ENCODE measurements at places on chromosomes 2 and 18. TPM values are rescaled to one million over a fixed set of nuclear protein-coding genes. Genes with fewer than 3 reads are reported as not detected.

MAL gene
- total RNA-seq: 4.8 TPM

GRCh38 chr2:214050731-214051130 is 360.1 kb upstream of the VWC2L start:
- DNase-seq: no peak

DNA sequence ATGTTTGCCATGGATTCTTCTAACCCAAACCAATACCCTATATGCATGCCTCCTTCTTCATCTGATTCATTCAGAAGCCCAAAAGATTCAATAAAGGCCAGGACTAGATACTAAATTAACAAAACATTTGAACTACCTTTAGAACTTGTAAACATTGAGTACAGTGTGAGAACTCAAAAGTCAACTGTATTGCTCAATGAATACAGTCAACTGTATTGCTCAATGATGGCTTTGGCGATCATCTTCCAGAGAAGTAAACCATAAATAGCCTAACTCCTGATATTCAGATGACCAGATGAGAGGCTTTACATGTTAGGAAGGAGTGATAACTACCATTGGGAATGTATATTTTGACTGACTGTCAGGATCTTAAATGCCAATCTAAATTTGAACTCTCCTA is 206.5 kb upstream of the ITGA4 start:
- DNase-seq: no peak

DNA sequence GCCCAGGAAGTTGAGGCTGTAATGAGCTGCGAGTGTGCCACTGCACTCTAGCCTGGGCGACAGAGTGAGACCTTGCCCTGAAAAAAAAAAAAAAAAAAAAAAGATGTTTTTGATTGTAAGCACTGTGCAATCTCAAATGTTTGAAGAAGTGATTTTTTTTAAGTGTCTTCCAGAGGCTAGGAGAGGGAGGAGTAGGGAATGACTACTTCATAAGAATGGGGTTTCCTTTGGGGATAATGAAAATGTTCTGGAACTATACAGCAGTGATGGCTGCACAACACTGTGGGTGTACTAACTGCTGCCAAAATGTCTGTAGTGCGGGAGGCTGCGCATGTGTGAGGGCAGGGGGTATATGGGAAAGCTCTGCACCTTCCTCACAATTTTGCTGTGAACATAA is 83.7 kb downstream of the MCFD2 start:
- DNase-seq: no peak

DNA sequence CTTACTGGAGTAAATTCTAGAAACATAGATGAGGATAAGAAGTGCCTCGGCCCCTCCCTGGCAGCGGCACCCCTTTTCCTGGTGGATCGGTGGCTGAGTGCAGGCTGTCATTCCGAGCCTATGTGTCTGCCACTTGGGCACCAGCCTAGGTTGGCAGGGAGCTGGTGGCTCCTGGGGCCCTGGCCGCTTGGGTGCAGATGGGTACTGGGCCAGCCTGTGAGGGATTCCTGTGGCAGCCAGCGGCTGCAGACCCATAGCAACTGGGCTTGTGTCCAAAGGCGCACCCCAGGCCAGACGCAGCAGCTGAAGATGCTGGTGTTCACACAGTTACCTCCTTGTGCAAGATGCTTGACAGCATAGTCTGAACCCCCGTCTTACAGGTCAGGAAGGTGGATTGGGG is 2.8 kb downstream of the SNORC start:
- no peak for DNase-seq

DNA sequence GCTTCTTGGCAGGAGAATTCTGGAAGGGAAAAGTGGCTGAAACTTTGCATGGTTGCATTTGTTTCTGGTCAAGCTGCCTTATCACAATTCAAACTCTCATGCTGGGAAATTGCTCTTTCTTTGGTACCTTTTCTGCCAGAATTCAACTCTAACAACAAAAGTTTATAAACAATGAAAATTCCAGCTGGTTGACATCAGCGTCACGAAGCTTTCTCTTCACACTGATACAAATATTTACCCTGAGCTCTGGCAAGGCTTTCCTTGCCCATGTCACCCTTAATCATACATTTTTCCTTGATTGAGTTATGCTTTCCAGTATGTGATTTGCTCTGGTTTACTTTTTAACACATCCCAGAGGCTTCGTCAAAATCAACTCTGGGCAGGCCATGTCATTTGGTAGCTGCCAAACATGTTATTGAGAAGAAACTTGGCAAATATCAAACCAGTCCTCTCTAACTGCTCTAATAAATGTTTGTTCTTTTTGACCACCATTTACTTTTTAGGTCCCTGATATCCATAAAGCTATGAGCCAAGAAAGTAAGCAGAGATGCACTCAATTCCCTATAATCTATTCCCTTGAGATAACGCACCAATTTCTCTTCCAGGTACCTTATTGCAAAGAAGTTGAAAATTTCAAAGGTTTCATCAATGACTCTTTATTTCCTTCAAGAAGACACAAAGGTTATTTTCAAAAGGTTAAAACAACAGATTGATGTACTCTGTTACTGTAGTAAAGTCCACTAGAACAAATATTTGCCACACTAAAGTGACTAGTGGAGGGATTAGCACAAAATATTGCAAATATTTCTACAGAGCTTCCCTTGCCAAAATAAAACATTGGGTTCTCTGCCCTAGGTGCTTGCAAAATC is 1241.1 kb upstream of the ZEB2 start:
- peak; percentile 88 for DNase-seq

- DNase-seq: no peak
Measured at GRCh38 chr2:125581557-125581956, 1074.4 kb upstream of the GYPC start.

DNA sequence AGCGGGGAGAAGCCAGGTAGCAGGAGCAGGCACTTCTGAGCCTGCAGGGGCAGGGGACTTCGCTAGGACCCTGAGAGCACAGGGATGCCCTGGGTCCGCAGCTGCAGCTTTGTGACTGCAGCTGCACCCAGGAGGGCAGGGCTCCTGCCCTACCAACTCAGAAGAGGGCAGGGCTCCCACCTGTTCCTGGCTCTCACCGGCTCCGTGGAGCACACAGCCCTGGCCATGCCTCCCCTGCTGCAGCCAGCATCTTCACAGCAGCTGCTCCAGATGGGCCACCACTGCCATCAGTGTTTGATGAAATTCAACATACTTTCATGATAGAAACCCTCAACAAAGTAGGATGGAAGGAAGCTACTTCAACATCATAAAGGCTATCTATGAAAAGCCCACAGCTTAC is 92.7 kb downstream of the FAM210A start:
- no peak for DNase-seq

- no peak for DNase-seq
Measured at GRCh38 chr2:201072201-201072530, 365 bp downstream of the NDUFB3 start.

- no peak for DNase-seq
Measured at GRCh38 chr2:22035361-22035830, 911.6 kb downstream of the TDRD15 start.

GPR35 gene
- 0.85 TPM for total RNA-seq

LYPD6 gene
- 14.1 TPM for total RNA-seq

- DNase-seq: no peak
Measured at GRCh38 chr18:40407909-40408308, 1547.1 kb upstream of the PIK3C3 start.

GRCh38 chr2:3208591-3208990 is 169.0 kb downstream of the EIPR1 start:
- no peak for DNase-seq

GRCh38 chr2:99420751-99421299 is 69.0 kb downstream of the REV1 start:
- peak; percentile 54 for DNase-seq

MRPS9 gene
- total RNA-seq: 35.1 TPM

SLC4A1AP gene
- 31.3 TPM for total RNA-seq

LIMS2 gene
- total RNA-seq: 20.1 TPM

KATNAL2 gene
- 0.51 TPM for total RNA-seq

DNA sequence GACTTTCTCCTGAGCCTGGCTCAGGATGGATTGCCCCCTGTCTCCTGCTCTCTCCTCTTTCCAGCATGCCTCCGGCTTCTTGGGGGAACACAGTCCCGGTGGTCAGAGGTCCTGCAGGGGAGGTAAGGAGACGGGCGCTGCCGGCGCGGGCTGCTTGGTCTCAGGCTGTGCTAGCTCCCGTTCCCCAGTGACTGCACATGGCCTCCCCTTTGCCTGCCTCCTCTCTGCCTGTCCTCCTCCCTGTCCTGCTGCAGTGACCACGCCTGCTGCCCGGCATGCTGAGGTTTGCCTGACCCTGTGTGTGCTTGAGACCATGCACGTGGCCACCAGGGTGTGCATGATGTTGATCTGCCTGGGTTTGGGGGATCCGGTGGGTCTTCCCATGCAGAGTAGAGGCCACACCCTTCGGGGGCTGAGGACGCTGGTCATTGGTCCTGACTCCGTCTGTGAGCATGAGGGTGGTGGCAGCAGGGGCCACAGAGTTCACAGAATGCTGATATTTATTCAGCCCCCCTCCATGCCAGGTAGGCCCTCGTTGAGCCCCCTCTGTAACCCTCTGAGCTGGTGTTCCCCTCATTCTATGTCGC is 42.9 kb upstream of the MCFD2 start:
- no peak for DNase-seq
